ENCODE measurements at places on chromosomes 1 and 21.
A peak's percentile ranks its signal among the peaks of the same experiment; 100 is the strongest.

DNA sequence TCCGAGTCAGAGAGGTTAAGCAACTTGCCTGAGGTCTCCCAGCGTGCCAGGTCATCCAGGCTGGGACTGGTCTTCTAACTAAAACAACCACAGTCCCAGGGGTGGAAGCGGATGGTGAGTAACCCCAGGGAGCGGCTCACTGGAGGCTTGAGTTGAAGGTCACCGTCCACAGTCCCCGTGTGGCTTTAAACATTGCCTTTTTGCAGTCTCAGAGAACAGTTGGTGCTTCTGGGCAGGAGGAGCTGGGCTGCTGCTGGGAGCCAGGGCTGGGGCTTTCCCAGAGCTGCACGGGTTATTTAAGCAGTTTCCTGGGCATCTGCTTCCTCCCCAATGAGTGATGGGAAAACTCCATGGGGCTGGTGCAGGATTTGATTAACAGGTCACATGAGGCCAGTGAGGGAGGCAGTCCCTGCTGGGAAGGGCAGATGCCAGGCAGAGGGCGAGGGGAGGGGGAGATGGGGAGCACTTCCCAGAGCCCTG lies 12.3 kb downstream of the ARHGEF10L start:
- no peak overlapping the region for H3K4me3 ChIP-seq
- no peaks in the 10 kb centered on the region for H3K27me3 ChIP-seq
- peaks cover 26% of the 10 kb centered on the region for H3K4me1 ChIP-seq
- peak overlapping the region; percentile 3 for H3K27ac ChIP-seq

- H3K36me3 ChIP-seq, result no peaks in the 10 kb centered on the region
- no peak overlapping the region for H3K27ac ChIP-seq
- no peak for DNase-seq
- no peaks in the 10 kb centered on the region for H3K4me1 ChIP-seq
- H3K27me3 ChIP-seq, result no peaks in the 10 kb centered on the region
- H3K4me3 ChIP-seq, result no peak overlapping the region
Observed at GRCh38 chr1:224749916-224750315, 133.8 kb downstream of the CNIH3 start.

DNA sequence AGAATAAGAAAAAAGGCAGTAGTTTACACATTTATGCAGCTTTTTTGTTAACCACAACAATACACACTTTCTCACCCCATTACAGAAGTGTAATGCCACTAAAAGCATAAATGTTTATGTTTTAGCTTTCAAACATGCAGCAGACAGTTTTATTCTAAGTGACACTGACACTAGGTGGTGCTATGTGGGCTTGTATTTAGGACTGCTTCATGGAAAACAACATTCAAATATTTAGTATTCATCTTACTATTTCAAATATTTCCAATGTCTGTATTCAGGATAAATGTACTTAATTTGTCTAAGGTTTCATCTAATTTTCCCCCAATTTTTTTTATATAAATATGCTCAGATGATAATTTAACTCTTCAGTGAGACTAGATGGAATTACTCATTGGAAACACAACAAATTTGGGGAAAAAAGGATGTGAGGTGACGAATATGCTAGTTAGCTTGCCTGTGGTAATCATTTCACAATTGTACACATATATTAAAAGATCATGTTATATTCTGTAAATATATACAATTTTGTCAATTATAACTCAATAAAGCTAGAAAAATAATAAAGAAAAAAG lies 71.4 kb downstream of the USP1 start:
- no peak for DNase-seq
- H3K4me1 ChIP-seq, result no peaks in the 10 kb centered on the region
- no peak overlapping the region for H3K4me3 ChIP-seq
- no peak overlapping the region for H3K27ac ChIP-seq
- no peaks in the 10 kb centered on the region for H3K36me3 ChIP-seq

DNA sequence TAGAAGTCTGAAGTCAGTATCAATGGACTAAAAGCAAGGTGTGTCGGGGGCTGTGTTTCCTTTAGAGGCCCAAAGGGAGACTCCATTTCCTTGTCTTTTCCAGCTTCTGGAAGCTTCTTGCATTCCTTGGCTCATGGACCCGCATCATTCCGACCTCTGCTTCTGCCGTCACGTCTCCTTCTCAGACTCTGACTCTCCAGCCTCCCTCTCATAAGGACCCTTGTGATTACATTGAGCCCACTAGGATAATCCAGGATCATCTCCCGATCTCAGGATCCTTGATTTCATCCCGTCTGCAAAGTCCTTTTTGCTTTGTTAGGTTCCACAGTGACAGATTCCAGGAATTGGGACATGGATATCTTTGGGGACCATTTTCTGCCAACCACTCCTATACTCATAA lies 265.8 kb upstream of the CSF3R start:
- no peak overlapping the region for H3K4me3 ChIP-seq
- no peaks in the 10 kb centered on the region for H3K36me3 ChIP-seq
- no peaks in the 10 kb centered on the region for H3K27me3 ChIP-seq
- no peak for DNase-seq

GRCh38 chr1:7847599-7847998 lies 5.3 kb downstream of the UTS2 start:
- H3K4me1 ChIP-seq, result no peaks in the 10 kb centered on the region
- H3K27ac ChIP-seq, result no peak overlapping the region
